ENCODE measurements at places on chromosomes 16 and 17.
A peak's percentile ranks its signal among the peaks of the same experiment; 100 is the strongest.

DNA sequence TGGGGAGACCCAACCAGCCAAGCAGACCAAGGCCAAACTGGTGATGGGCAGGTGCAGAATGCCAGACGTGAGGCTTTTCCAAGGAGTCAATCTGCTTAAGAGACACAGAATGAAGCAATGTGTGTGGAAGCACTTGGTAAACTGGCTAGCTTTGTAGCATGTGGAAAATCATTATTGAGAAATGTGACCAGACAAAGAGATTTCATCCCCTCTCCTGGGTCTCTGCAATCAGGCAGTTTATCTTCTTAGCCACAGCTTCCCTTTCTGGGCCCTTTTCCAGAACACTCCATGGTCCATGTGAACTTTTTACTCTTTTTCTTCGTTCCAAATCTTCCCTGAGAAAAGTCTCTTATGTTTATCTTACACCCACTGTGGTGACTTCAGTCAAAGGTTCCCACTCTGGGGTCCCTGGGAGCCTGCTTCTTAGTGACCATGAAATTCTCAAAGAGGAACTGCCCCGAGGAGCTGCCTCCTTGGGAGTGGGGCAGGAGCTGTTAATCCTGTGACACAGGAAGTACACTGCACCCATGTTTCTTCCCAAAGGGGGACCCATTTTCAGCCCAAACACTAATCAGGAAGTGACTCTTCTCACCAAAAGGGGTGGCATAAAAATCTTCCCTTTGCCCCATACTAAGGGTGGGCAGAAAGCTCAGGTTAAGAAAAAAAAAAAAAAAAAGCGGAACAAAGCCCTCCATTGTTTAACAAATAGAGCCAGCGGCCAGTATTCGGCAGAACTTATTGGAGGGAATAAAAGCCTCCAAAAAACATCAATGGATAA lies 346.2 kb upstream of the ASIC2 start:
- DNase-seq: no peak

DNA sequence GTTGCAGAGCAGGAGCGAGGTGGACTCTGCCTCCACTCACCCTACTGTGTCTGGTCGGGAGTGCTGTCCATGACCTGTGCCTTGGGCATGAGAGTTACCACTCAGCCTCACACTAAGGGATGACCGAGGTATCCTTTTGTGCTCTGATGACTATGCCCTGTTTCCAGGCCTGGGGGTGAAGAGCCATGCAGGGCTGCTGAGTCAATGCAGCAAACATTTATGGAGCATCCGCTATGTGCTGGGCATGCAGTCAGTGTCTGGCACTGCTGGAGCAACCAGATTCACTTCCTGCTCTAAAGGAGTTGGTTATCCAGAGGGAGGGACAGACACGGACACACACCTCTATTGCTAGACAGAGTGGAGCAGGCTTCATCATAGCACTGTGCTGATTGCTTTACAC lies 7.6 kb upstream of the HNF1B start:
- DNase-seq: no peak

DNA sequence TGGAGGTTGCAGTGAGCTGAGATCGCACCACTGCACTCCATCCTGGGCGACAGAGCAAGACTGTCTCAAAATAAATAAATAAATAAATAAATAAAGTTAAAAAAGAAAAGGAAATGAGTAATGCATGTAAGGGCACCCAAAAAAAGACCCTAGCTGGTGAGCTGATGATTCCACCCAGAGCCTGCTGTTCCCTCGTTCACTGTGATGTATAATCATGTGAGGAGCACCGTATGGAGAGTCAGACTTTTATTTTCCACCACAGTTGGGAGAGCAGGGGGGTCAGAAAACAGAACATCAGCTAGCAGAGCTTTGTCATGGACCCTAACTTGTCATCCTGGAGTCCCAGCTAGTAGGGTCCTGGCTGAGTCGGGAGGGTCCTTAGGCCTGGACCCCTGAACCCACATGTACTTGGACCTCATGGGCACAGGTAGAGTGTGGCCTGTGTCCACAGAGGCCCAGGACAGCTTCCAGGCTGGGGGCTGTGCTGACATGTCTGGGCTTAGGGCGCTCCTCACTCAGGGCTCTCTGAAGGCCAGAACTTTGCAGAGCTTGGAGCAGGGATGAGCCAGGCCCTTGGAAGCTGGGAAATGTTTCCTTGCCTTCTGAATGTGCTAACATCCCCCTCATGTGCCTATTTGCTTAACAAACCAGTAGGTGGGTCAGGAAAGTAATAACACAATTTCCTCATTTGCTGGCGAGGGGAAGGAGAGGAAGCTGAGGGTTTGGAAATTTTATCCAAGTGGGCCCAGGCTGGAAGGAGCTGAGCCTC lies 18.8 kb upstream of the LASP1NB start:
- no peak for DNase-seq

DNA sequence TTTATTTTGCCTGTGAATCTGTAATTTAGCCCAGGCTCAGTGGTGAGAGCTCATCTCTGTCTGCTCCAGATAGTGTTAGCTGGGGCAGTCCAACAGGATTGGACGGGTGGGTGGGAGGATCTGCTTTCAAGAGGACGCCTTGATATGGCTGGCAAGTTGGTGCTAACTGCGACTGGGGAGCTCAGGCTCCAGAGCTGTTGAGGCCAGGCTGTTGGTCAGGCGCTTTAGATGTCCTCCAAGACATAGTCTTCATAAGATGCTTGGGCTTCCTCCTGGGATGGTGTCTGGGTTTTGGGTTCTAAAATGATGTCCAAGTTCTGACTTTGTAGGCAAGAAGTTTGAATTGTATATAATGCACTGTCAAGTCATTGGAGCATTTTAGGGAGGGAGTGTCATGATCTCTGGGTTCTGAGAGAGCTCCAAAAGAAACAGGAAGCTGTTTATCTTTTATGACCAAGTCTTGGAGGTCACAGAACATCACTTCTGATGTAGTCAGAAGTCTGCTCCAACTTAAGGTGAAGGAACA lies 12.8 kb upstream of the PCTP start:
- DNase-seq: no peak

GRCh38 chr16:23466162-23466885 lies 13.3 kb upstream of the COG7 start:
- peak; percentile 12 for DNase-seq

DNA sequence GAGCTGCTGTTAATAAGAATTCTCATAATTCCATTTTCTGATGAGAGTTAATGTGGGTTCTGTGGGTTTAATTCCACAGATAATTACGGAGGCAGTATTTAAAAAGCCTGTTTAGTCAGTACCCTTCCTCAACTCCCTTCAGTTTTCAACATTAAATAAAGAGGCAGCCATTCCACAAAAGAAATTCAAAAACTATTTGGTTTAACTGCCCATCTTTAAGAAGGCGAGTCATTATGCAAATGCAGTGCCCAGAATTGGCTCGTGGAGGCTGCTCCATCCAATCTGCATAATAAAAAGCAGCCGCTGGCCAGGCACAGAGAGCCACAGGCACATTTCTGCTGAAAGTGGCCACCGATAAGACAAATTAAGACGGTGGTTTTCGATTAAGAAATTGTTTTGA lies 194.4 kb upstream of the TOX3 start:
- DNase-seq: no peak

DNA sequence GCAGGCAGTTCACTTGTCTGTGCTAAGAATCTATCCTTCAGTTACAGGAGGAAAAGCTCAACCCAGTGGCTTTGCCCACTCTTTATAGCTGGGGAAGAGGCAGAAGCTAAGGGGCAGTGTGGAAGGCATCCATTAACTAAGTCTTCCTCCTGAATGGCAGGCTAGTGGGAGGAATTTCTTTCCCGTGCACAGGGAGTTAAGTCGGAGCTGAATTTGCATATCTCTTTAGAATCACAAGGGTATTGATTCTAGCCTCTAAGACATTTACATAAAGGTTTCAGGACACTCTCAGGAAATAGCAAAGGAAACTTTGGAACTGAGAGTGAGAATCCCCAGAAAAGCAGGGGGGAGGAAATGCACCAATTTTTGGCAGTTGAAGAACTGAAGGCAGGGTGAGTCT lies 245.6 kb downstream of the CA10 start:
- DNase-seq: no peak

- DNase-seq: no peak
Observed at GRCh38 chr17:72403713-72404209, 282.9 kb downstream of the SOX9 start.

DNA sequence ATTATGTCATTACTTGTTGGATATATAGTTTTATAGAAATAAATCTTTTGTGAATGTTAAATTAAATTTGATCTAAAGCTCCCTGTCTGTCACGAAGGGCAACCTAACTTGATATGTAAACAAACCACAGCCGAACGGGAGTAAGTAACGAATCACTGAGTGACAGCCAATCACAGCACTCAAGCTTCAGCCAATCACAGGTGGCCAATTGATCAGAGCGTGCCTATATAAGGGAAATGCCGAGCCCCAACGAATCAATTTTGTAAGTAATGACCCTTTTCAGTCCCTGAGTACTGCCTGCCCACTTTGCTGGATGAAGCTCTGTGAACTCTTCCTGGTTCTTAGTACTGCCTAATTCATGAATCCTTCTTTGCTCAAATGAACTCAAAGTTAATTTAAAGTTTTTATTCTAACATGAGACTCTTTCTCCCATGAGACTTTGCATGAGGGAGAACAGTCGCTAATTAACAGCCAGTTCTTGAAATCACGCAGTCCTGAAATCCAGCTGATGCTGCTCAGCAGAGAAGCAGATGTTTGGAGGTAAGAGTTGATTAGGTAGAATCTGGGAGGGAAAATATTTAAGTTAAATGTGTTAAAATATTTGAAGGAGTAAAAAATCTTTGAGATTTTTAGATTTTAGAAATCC lies 302.2 kb downstream of the CNTNAP4 start:
- no peak for DNase-seq

All from fibroblast of the conjunctiva (primary cell).